ENCODE measurements at places on chromosomes 3 and 15.

- DNase-seq = peak; percentile 43
These were observed 20.6 kb upstream of the WWTR1 start for GRCh38 chr3:149678351-149678950.

- peak; percentile 71 for DNase-seq
These were observed 66.9 kb upstream of the PRR23C start for GRCh38 chr3:139111392-139112229.

DNA sequence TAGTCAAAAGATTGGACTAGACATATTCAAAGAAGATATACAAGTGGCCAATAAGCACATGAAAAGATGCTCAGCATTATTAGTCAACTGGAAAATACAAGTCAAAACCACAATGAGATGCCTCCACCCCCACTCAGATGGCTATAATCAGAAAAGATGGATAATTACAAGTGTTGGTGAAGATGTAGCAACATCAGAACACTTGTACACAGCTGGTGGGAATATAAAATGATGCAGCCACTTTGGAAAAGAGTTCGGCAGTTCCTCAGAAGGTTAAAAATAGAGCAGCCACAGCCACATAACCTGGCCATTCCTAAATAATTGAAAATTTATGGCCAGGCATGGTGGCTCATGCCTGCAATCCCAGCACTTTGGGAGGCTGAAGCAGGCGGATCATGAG lies 38.4 kb downstream of the HEG1 start:
- no peak for DNase-seq

GRCh38 chr15:36371509-36371908 lies 207.9 kb upstream of the CDIN1 start:
- no peak for DNase-seq

GRCh38 chr3:12695112-12695511 lies 31.2 kb upstream of the RAF1 start:
- DNase-seq = no peak

DNA sequence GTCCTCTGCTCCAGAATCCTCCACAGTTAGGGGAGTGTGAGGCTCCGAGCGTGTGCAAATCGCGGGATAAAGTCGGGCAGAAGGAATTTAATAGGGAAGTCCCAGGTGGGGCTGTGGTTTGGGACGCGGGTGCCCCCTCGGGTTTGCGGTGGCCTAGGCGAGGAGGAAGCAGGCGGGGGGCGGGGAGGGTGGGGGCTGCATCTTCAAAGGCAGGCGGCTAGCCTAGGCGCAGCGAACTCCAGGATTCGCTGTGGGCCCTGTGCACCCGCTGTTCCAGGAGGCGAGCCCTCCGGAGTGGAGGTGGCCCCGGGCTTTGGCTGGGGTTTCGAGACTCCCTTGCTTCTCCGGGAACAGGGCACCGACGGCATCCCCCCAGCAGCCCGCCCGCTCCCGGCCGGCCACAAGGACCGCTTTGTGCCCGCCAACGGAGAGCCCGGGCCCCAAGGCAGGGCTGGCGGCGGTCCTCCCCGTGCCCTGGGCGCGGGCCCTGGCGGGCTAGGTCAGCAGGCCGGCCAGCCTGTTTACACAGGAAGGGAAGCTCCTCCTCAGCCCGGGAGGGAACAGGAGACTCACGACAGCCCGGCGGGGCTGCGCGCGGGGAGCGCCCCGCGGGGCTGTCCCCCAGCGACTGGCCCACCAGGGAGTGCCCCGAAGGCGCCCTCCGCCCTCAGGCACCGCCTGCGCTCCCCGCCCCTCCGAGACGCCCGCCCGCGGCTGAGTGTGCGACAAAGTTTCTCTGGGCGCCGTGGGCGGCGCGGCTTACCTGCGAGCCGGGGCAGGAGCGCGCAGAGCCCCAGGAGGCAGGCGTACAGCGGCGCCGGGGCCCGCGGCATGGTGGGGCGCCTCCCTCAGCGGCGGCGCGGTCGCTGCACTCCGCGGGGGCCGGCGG lies 753 bp downstream of the ITGB5 start:
- peak; percentile 57 for DNase-seq
